ENCODE measurements at places on chromosomes 1 and 21.

- DNase-seq, result no peak
Observed at GRCh38 chr1:165795894-165796293, 27.2 kb upstream of the TMCO1 start.

DNA sequence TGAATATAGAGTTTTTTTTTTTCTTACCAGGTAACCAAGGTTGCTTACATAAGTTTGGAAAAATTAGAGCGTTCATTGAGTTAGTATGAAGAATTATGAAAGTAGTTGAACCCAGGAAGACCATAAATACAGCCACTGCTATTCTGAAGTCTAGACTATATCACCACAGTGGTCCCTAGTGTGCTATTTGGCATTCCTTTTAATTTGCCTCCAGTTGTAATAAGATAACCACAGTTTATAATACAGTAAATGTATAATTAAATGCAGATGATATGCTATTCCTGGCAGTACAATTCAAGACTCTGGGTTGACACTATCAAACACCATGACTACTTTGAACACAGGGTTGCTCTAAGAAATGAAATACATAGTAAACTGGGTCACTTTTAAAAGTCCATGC, 270.5 kb downstream of the BRINP2 start:
- no peak for DNase-seq

DNA sequence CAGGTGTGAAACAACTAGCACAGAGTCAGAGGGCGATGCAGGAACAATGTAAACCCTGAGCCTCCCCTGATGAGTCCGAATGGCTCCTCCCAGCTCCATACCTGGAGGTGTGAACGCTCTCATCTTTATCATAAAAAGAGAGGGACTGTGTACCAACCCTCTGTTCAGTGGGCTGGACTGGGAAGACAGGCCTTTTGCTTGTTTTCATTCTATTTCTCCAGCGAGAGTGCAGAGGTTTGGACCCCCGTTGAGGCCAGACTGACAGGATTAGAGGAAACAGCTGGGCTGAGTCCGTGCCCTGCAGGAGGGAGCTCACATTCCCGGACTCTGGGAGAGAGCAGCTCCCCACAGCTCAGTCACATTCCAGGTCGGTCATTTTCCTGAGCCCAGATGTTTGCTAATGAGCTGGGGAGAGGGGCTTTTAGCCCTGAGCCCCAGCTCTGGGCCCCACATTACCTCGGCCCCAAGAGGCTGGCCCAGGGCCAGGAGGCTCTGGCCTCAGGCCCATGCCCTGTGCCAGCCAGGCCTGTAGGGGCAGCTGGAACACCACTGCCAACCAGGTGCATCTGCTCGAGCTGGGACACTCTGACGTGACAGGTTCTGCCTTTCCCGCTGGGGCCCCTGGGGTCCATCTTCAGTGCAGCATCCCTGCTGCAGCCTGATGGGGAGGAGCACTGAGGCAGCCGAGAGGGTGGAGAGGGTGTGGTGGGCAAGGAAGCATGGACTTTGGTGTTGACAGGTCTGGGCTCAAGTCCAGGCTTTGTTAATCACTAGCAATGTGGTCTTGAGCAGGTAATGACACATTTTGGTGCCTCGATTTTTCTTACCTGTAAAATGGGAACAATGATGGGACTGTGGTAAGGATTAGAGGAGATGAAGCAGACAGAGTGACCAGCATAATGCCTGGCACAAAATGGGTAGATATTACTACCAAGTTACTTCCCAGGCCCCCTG, 3.5 kb upstream of the NBL1 start:
- DNase-seq, result no peak

DNA sequence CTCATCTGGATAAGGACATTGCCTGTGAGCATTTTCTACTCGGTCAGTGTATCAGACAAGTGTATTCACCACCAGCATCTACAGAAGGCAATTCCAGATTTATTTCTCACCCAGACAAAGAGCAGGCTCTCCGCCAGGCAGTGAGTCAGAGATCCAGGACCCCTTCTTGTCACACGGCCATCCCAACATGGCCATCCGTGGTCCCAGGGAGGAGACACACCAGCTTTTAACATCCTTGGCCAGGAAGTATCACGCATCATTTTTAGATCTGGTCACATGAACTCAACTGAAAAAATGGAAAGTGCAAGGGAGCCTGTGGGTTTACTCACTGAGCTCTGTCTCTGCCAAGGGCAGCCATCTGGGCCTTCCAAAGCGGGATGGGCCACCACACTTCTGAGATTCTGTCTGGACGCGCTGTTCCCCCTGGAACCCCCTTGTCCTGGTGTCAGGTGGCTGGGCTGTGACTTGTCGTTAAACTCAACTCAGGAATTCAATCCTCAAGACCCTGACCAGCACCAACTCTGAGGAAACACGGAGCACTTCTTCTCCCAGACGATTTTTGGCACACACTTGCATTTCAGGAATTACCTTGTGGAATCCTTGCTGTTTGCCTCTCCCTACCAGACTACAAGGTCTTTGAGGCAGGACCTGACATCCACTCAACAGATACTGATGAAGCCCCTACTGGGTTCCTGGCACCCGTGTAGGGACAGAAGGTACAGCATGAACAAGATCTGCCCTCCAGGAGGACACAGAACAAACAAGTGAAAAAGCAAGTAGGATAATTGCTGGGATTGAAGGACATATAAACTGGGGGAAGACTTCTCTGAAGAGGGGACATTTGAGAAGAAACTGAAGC, 21.6 kb upstream of the CCSAP start:
- no peak for DNase-seq

DNA sequence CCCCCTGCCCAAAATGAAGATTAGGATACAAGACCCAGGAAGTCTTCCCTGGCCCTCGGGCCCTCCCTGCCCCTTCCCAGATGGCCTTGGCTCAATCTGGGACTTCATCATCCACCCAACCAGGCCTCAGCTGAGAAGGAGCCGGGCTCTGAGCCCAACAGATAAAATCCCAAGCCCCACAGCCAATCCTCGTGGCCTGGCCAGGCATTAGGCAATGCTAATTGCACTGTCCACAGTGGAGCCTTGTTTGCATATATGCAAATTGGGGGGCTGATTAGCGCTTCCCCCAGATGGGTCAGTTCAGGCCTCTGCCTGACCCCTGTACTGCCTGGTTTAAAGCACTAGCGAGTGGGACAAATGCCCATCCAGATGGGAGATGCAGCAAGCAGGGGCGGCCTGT, 34.9 kb downstream of the IGSF21 start:
- DNase-seq, result no peak

DNA sequence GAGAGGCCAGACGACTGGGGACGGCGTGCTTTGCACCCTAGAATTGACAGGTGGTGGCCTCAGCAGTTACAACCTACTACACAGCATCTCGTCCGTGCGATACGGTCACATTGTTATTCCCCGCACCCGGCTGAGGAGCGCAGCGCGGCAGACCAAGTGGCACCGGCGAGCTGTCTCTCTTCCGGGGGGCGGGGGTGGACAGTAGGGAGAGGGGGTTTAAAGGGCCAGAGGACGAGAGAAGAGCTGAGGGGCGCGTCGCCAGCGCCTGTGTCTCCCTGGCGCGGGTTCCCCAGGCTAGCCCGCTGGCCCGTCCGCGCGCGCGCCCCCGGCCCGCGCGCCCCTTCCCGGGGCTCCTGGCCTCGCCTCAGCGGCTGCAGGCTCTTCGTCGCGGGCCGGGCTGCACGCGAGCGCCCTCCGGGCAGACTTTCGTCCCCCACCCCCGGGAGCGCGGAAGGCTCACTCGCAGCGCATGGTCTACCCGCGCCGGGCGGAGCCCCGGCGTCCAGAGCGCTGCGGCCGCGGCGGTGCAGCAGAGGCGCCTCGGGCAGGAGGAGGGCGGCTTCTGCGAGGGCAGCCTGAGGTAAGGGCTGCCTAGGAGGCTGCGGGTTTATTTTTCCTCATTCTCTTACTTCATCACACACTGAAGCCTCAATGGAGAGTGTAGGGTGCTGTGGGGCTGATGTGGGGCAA, at the start of gene PDE4B:
Gene PDE4B, plus strand, starts transcription at position 227 of the 690 bp plus-strand sequence.
- no peak for DNase-seq

- no peak for DNase-seq
Observed at GRCh38 chr1:235835226-235835625, 31.5 kb downstream of the LYST start.
